ENCODE measurements at places on chromosomes 12 and 14.

DNA sequence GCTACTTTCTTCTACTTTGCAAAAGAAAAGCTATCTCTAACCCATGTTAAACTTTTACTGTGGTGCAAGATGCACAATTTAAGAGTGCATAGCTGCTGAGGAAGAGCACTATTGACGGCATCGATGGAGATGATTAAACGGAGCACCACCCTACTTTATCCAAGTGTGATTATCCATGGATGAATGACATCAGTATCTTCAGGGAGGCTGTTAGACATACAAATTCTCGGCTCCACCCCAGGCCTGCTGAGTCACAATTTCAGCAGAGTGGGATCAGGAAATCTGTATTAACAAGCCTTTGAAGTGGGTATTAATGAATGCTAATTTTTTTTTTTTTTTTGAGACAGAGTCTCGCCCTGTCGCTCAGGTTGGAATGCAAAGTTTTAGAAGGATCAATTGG is 16.2 kb downstream of the SLC2A14 start:
- peak; percentile 78 for DNase-seq

GRCh38 chr12:54658306-54659264 is 10.4 kb upstream of the DCD start:
- DNase-seq, result peak; percentile 77

DNA sequence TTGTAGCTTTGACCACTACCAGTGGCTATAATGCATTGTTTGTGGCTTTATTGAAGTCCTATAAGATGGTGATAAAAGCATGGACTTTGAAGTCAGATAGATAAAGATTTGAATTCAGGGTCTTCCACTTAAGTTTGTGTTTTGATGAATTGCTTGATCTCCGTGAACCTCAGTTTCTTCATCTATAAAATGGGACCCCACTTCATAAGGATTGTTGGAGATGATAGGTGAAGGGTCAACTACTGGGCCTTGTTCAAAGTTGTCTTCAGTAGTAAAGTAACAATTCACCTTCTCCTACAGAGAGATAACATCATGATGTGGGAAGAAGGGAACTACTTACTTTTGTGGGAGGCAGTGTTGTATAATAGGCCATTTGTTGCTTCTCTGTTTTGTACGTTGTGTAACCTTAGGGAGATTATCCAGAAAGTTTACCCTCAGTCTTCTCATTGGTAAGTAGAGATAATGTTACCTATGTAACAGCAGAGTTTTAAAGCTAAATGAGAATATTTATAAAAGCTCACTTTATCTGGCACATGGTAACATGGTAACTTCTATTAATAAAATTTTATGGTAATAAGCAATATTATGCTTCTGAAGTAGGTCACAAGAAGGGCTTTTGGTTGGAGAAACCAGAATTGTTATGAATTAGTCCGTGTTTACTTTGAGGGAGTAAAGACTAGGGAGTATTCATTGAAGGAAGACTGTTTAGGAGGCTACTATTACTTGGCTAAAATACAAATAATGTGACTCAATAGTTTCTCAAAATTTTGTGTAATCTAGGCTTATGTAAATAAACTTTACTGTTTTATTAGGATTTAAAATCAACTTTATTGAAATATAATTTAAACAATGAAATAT is 15.1 kb downstream of the ADIPOR2 start:
- no peak for DNase-seq

DNA sequence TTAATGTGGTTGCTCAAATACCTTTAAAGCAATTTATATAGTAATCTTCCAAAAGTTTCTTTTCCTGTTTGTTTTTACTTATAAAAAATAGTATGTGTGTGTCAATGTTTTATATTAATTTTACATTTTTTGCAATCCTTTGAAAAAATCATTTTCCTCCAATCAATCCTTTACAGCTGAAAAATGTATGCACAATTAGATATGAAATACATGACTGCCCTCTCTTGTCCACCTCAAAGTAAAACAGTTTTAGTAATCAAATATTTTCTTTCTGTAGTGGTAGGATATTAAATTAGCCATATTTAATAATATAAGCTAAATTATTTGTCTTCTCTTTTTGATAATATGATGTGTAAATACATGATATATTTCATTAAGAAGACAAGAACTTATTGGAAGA is 269.9 kb downstream of the ADAMTS20 start:
- peak; percentile 49 for DNase-seq

GRCh38 chr12:108430245-108430644 is 84.8 kb upstream of the FICD start:
- DNase-seq, result no peak

DNA sequence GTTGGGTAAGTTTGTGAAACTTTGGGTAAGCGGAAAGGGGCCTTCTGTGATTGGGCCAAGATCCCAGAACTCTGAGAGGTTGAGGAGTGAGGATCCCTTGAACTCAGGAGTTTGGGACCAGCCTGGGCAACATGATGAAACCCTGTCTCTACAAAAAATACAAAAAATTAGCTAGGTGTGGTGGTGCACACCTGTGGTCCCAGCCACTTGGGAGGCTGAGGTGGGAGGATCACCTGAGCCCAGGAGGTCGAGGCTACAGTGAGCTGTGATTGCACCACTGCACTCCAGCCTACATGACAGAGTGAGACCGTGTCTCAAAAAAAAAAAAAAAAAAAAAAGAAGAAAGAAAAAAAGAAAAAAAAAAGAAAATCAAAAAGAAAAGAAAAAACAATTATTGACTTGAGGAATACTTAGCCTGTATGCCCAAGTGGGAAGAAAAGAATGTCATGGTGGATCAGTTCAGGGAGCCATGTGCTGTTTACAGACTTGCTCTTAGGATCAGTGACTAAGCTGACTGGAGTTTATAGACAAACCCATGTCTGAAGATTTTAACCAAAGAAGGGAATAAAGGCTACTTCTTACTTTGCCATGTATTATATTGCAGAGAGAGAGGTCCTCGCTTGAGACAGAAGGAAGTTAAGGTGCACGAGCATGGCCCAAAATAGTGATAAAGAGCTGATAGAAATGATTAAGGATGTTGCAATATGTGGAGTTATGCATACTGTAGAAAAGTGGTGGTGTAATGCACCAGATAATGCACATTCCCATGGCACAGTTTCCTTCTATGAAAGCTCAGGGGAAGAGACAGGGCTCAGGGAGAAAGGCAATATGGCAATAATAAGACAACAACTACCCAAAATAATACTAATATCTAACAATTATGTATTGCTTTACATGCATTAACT is 881 bp downstream of the HSD17B6 start:
- DNase-seq, result no peak

DNA sequence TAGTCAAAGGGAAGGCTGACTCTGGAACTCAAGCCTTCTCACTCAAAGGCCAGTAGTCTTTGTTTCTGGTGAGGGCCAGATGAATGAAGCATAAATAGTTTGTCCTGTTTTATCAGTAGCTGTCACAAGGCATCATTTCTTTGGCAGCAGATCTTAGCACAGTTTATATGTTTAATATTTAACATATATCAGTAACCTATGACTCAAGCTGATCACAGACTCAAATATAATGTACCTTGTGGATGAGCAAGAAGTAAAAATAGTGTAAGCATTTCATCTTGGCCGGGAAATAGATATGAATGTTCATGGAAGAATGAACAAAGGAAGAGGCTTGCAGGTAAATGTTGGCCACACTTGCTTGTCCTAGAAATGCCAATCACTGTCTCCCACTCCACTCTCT is 158.3 kb upstream of the BMP4 start:
- DNase-seq, result no peak

- DNase-seq, result peak; percentile 95
Measured at GRCh38 chr14:72678356-72678755, 215.5 kb downstream of the DPF3 start.

GRCh38 chr14:99079061-99079727 is 192.8 kb downstream of the BCL11B start:
- DNase-seq, result no peak

DNA sequence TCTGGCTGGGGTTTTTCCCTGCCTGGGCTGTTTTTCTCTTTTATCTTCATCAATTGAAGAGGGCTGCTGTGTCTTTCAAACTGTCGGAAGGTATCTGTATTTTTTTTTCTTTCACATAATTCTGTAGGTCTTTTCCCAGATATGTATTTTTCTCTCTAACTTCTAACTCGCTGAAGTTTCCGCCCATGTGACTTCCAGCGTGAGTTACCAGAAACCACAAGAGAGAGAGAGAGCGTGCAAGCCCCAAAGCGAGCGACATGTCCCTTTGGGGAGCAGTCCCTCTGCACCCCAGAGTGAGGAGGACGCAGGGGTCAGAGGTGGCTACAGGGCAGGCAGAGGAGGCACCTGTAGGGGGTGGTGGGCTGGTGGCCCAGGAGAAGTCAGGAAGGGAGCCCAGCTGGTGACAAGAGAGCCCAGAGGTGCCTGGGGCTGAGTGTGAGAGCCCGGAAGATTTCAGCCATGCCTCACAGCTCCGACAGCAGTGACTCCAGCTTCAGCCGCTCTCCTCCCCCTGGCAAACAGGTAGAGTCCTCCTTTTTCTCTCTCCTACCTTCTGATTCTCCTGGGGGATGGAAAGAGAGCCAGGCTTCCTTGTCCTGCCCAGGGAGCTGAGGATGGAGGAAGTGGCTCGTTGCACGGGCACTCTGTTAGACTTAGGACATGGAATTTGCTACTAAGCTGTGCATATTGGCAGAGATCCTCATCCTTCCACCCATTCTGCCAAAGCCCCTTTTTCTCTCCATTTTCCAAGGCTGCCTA is at the start of gene BATF:
Gene BATF, plus strand, starts transcription at position 246 of the 759 bp plus-strand sequence. Its CDS starts 214 bp downstream, at position 460.
- no peak for DNase-seq
